ENCODE measurements at places on chromosomes 3 and 15.

- no peak for DNase-seq
Measured at GRCh38 chr3:64667138-64667537, 20.7 kb downstream of the ADAMTS9 start.

- DNase-seq, result no peak
Measured at GRCh38 chr3:85706130-85706529, 747.3 kb downstream of the CADM2 start.

- no peak for DNase-seq
Measured at GRCh38 chr3:103184772-103185171, 750.0 kb downstream of the ZPLD1 start.

- no peak for DNase-seq
Measured at GRCh38 chr15:28904003-28904402, 18.2 kb downstream of the APBA2 start.

- DNase-seq, result peak; percentile 14
Measured at GRCh38 chr3:57983734-57984518, 24.3 kb upstream of the FLNB start.
